Naive thymus-derived CD8-positive, alpha-beta T cell (primary cell): ENCODE measurements at places on chromosomes 7 and 10. TPM values are rescaled to one million over a fixed set of nuclear protein-coding genes. Genes with fewer than 3 reads are reported as not detected.

PDZD8 gene
- 20.0 TPM for total RNA-seq

FAM25C gene
- total RNA-seq: not detected

PTCD1 gene
- total RNA-seq: 13.8 TPM

- no peak for DNase-seq
Observed at GRCh38 chr10:12826800-12827372, 174.6 kb downstream of the CCDC3 start.

DNA sequence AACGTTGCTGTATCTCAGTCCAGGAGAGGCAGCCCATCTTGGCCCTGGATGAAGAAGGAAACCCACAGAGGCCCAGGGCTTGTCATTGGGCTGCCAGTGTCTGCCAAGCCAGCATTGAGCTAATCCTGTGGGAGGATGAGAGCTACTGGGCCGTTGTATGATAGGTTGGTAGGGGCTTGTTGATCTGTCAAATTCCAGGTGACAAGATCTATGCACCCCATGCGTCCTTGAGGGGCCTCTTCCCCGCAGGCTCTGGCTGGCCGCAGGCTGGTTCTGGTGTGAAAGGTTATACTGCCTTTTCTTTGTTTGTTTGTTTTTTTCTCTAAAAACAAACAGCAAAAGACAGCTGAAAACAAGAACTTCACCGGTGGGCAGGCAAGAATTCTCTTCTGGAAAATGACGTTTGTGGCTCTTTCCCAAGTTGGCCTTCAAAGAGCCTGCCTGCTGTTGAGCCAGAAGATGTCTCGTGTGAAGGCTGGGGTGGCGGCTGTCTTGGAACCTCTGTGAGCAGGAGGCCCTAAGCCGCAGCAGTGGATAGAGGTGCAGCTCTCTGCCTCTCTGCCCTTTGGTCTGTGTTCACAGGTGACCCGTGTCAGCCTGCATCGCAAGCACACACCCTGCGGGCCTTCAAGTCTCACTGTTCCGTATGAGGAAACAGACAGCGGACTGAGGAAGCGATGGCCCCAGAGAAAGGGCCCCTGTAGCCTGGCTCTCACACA is 23.3 kb downstream of the CYP17A1 start:
- DNase-seq: no peak

PTPN20 gene
- total RNA-seq: 2.7 TPM

DNA sequence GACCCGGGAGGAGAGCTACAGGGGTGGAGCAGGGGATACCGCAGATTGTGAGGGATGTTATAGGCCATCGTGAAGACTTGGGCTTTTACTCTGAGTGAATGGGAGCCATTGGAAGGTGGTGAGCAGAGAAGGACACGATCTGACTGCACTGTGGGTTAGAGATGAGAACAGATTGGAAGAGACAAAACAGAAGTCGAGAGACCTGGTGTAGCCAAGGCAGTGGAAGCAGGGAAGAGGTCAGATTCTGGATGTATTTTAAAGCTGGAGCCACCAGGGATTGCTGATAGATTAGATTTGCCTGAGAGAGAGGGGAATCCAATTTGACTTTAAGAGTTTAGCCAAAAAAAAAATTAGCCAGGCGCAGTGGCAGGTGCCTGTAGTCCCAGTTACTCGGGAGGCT is 21.6 kb upstream of the EEPD1 start:
- no peak for DNase-seq

DNA sequence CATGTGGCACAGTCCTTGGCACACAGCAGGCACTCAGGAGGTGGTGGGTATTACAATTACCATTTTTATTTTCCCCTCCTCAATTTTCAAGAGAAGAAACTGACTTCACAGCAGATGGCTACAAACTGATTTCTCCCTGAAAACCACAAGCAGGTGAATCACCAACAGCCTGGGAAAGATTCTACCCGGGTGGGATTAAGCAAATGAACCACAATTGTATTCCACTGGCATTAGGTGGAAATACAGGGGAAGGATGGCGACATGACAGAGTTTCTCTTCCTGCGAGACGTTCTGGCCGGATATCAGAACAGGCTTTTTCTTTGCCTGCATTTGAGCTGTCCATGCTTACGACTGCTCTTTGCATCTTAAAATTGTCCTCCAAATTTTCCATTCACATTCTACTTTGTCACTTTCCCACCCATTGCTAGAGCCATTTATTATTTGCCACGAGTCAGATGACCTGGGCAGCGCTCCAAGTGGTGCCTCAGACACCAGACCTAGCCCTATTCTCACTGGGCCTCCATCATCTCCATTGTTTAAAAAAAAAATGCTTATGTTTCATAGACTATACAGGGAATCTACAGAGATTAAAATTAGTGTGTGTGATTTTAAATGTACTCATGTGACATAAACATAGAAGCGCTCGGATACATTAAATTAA is 4.6 kb downstream of the DENND11 start:
- no peak for DNase-seq

SPAG6 gene
- not detected for total RNA-seq

TMEM196 gene
- not detected for total RNA-seq

C10orf67 gene
- not detected for total RNA-seq

FAM131B gene
- total RNA-seq: 0.78 TPM

DNA sequence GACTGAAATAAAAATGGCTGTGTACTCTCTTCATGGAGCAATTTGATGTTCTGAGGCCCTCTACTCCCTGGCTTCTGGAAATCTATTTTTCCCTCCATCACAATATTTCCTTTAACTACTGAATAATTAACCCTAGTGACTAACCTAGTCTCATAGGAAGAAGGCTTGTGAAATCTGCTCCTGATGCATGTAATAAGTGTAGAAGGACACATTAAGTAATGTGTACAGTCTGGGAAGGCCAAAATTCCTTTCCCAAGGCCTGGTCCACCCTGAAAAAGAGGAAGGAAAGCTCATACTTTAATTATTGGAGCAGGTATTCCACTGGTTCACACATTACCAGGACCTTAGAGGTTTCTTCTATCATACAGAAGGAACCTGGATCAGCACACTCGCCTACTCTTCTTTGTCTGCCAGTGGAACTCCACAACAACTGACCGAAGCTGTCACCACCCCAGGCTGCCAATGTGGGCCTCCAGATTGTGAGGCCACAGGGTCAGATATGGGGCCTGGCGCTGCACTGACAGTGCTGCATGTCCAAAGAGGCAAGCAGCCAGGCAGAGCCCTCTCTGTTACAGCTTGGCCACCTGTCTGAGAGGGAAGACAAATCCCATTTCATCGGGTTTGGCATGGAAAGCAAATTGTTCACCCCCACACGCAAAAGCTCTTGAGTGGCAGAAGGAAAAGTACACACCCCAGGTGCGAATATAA is 54.4 kb upstream of the FAM133B start:
- DNase-seq: no peak

TMEM236 gene
- total RNA-seq: 0.18 TPM

- no peak for DNase-seq
Observed at GRCh38 chr7:26426096-26426495, 134.4 kb downstream of the SNX10 start.

PLCE1 gene
- not detected for total RNA-seq

DNA sequence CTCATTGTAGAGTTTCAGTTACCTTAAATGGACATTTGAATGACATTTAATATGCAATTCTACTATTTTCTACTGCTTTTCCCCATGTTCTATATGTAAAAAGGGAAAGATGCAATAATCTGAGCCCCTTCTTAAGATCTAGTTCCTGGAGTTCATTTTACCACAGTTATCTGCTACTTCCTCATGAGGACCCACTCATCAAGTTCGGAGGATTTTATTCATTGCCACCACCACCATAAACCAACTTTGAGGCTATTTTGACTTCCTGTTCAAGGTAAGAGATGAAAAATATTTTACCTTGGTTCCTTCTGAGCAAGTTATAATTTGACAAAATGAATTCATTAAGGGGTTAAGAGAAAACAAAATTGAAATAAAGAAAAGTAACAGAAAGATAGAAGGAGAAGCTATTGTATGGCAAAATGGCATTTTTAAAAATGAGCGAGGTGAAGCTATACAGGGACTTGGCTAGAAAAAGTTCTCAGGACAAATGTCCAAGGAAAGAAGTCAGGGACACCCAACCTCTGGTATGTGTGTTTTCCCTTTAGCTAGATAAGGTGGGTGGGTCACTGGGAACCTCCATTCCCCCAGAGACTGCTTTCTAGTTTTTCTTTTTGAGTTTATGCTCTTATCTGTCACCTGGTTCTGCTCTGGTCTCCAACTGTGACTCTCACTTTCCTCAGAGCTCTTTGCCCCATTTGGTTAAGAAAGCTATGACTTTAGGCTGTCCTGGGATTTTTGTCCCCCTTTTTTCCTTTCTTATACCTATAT is 14.9 kb upstream of the FAM3C start:
- DNase-seq: no peak
